ENCODE measurements at places on chromosomes 13 and 19.

DNA sequence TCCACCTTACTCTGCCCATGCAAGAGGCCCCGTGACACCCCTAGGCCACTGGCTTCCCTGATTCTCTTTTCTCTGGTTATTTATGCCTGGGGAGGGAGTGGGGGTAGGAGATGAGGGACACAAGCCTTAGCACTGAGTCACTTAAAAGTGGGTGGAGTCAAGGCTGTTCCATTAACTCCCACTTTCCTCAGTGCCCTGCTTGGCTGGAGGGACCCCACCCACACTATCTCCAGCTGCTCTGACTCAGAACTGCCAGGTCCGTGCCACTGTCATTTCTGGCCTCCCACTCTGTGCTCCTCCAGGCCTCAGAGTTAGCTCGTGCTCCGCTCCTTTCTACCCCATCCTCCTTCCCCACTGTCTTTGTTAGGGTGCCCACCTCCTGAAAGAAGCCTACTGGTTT lies 113.4 kb upstream of the UQCRFS1 start:
- no peak for DNase-seq

DNA sequence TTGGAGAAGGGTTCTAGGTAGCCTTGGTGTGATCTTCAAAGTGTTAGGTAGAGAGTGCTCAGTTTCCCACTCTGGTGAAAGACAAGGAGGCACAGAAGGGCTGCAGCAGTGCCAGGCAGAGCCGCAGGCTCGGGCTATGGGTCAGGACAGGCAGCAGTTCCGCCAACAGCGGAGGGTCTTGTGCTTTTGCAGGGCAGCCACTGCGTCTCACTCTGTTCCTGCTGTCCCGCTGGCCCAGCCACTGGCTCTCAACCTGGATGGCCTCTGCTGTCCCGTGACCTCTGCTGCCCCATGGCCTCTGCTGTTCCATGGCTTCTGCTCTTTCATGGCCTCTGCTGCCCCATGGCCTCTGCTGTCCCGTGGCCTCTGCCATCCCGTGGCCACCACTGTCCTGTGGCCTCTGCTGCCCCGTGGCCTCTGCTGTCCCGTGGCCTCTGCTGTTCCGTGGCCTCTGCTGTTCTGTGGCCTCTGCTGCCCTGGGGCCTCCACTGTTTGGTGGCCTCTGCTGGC lies 175.7 kb downstream of the URI1 start:
- DNase-seq = no peak

- no peak for DNase-seq
Observed at GRCh38 chr13:46401432-46401831, 14.4 kb upstream of the RUBCNL start.

- no peak for DNase-seq
Observed at GRCh38 chr13:22893777-22894176, 287.0 kb upstream of the SGCG start.

- no peak for DNase-seq
Observed at GRCh38 chr13:72062566-72062965, 195.6 kb upstream of the DACH1 start.

DNA sequence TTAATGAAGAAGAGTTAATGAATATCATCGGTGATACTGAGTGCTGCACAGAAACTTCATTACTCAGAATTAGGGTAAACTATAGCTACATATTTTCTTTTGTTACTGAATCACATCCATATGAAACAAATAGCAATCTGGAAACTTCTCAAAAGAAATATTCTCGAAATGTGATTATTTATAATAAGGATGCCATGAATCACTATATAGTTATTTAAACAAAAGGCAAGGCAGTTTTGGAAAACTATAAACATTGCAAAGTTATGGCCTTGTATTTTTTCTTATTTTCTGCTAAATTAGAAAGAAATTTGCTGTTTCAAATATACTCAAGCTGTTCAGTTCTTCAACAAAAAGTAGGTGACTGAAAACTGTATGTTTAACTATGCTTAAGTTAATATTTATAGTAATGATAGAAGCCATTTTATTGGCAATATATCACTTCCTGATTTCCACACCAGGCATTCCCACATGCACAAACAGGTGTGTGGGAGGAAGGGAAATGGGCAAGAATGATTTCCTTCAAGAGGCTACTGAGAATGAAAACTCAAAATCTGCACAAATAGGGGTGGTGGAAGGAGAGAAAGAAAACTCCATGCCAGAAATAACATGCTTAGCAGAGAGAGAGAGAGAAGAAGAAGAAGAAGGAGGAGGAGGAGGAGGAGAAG lies 74.5 kb upstream of the FRY start:
- DNase-seq = no peak

GRCh38 chr13:113860665-113861432 lies 3.0 kb downstream of the GAS6 start:
- DNase-seq = no peak

- no peak for DNase-seq
Observed at GRCh38 chr13:23500849-23501248, 67.3 kb upstream of the SACS start.

- DNase-seq = no peak
Observed at GRCh38 chr13:67971291-67971690, 741.2 kb upstream of the PCDH9 start.

- no peak for DNase-seq
Observed at GRCh38 chr13:35502456-35502855, 26.0 kb upstream of the MAB21L1 start.

- no peak for DNase-seq
Observed at GRCh38 chr19:4773047-4773640, 18.4 kb upstream of the FEM1A start.

DNA sequence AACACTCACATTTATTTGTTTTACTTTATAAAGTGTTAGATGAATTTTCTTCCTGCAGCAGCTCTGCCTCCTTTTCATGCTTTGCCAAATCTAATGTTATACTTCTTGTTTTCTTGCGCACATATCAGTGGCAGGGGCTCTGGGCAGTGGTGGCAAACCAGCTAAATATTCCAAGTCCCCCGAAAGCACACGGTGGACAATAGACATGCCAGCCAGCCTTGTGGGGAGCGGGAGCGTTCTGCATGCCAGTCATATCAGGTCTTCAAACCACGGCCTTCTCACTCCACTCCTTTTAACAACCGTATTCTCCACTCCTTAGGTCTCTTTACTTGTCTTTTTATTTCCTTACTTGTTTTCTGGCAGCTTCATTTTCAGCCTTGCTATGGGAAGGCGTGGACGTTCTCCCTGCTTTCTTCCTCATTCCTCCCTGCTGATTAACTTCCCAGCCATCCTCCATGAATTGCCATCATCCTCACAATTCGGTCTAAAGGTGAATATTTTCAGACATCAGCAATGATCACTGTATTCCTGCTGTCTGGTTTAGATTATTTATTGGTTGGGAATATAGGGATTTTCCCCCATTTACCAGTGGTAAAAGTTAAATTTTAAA lies 77.1 kb upstream of the WASF3 start:
- DNase-seq = no peak

DNA sequence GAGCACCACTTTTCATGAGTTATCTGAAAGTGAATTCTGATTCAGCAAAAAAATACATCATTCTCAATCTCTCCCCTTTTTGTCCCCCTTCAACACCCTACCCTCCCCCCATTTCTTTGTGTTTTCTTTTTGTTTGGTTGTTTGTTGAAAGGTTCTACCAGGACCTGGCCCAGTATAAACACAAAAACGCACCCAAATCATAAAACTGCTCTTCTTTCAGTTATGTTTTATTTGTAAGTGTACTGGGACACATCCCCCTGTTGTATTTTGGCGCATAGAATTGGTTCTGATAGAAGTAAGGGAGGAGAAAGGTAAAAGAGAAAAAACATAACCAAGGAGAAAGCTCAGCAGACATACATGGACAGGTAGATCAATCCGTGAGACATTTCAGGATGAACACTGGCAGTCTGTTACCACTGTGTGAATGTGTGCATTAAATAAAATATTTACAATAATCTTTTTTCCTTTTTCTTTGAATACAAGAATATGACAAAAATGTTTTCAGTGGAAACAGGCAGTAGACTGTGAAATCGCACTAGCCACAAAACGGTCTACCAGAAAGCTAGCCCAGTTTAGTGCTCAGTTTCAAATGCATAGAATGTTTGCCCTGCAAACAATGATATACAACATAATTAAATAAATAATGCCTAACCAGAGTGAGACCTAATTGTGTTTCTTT lies 4.2 kb downstream of the POU4F1 start:
- DNase-seq = no peak

GRCh38 chr13:50898338-50898737 lies 11.3 kb upstream of the RNASEH2B start:
- DNase-seq = no peak

DNA sequence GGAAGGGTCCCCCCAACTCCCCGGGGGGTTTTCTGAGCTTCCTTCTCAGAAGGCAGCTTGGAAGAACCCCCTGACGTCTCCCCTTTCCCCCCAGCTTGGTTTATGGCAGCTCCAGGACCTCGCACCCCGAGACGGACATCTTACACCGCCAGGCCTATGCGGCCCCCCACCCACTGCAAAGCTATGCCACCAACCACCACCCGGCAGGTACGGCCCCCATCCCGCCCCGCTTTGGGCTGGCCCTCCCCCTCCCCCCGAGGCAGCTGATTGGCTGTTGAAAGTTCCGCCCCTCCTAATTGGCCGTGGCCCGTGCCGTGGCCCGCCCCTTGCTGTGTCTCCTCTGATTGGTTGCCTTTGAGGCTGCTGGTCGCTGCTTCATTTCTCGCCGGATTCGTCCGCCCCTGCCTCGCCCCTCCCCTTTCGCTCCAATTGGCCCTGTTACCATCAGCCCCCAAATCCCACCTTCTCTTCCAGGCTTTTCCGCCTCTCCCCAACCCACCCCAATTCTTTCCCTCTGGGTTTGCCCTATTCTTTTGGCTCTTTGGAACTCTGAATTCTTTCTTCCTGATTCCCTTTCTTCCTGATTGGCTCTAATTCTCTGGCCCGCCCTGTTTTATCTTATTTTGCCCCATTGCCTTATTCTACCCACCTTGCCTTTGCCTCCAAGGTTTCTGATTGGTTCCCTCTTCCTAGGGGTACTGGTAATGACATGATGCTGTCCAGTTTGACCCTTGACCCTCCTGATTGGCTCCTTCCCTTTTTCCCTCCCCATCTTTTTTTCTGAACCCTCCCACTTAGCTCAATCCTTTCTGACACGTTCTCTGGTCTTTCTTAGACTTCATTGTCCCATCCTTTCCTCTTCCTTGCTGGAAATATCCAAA lies 2.5 kb downstream of the PRR12 start:
- peak; percentile 86 for DNase-seq

DNA sequence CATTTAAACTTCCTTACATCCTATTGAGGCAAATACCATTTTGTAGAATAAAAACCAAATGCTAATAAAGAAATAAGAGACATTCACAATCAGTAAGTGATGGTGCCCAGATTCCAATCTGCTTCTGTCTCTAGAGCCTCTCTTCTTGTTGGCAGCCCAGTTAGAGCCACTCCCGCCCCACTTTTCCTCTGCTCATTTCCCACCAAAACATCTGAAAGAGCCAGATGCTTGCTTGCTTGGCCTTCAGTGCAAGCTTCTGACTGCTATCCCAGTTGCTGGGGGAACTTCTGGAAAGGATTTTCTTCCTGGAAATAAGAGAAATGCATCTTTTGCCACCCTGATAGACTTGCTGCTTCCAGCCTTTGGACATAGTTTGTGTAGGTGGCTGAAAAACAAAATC lies 12.9 kb downstream of the FRY start:
- no peak for DNase-seq

GRCh38 chr19:5774921-5775320 lies 9.6 kb downstream of the PRR22 start:
- DNase-seq = no peak

DNA sequence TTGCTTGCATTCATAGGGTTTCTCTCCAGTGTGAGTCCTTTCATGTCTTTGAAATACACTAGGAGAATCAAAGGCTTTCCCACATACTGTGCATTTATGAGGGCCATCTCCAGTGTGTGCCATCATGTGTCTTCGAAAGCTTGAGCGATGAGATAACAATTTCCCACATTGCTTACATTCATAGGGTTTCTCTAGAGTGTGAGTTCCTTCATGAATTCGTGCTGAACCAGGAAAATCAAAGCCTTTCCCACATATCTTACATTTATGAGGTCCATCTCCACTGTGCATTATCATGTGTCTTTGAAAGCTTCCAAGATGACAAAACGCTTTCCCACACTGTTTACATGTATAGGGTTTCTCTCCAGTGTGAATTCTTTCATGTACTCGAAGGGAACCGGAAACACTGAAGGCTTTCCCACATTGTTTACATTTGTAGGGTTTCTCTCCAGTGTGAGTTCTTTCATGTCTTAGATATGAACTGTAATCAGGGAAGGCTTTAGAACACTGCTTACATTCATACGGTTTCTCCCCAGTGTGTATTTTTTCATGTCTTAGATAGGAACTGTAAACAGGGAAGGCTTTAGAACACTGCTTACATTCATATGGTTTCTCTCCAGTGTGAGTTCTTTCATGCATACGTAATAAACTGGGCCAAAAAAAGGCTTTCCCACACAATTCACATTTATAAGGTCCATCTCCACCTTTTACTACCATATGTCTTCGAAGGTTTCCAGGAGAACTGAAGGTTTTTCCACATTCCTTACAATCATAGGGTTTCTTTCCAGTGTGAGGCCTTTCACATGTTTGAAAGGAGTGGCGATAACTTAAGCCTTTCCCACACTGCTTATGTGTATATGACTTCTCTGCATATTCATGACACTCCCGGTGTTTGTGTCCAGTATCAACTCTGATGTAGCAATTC lies 21.4 kb downstream of the ZNF44 start:
- DNase-seq = no peak

DNA sequence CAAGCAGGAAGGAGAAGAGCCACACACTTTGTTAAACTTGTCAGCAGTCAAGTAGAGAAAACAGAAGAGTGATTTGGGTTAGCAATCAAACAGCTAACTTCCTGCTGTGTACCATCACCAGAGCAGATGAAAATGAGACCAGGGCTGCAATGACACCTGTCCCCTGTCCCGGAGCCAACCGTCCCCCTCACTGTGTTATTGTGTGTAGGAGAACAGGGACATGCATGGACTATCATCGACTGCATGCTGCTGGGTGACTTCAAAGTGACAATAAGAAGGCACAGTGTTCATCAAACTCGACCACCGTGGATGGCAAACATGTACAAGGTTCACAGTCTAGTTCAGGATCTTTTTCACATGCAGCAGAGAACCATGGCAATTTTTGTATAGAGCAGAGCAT lies 94.0 kb upstream of the SLC15A1 start:
- DNase-seq = no peak

DNA sequence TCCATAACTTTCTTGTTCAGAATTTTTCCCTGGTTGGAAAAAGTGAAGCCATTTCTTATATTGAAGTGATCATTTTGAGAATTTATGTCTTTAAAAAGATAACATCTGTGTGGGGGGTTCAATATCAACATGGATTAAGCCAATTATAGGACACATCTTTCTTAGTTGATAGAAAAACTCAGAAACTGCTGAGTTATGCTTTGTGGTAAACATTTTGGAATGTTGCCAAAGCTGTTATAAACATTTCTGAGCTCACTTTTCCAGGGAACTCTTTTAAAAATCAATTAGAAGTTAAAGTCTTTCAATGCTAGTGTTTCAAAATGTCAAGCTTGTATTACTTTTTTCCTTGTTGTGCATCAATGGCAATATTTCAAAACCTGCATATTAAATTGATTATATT lies 248.8 kb downstream of the DACH1 start:
- DNase-seq = no peak

DNA sequence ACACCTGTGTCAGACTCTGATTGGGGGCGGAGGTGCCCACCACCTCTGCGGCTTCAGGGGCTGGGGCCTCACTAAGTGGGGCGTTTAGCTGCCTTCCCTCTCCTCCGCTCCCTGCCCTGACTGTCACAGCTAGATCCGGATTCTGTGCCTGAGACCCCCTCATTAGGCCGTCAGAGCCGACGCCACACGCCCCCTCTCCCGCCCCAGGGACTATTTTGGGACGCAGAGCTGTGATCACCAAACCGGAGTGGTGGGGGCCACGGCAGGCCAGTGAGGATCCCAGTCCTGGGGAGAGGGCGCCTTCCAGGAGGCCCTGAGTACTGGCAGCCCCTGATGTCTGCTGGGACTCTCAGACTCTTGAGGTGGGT lies 762 bp downstream of the KANK3 start:
- DNase-seq = no peak

Data from thoracic aorta (tissue), 2 donors.